ENCODE measurements at places on chromosomes 4 and X.

DNA sequence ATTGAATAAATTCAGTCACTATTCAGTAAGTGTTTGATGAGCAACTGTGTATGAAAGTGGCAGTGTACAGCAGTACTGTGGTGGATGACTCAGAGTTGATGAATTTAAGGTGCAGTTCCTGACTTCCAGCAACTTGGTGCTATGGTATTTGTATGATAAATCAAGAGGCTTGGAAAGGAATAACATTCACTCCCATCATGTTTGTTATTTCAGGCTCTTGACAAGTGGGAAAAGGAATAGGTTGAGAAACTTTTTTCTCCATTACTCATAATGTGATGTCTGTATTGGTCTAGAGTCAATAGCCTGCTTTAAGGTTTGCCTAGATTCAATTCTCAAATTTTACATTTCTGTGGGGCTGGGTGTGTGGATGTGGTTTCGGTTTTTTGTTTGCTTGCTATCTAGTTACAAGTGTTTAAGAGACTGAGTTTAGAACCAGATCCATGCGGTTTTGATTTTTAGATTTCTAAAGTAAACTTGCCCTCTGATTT, 35.1 kb upstream of the CYP2U1 start:
- no peak for DNase-seq

GRCh38 chr4:40446839-40447238, 111.7 kb downstream of the CHRNA9 start:
- no peak for DNase-seq

DNA sequence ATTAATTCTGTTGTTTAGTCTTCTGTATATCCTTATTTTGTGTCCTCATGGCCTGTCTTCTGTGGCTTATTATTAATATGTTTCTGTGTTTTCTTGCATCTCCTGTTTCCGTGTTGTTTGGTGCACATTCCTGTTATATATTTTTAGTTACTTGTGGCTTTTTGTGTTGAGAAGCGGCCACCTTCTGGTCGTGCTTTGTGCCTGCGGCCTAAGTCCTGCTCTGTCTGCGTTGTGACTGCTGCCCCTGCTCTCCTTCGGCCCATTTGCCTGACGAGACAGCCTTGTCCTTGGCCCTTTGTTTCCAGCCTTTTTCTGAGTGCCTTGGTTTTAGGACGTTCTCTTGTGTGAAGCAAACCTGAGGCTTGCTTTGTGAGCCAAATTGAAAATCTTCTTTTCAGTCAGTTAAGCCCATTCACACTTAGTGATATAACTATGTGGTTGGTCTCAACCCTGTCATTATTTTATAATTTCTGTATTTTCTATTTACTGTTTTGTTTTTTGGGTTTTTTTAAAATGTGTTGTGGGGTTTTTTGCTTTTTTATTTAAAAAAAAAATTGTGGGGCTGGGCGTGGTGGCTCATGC, 43.8 kb downstream of the TNIP2 start:
- no peak for DNase-seq

DNA sequence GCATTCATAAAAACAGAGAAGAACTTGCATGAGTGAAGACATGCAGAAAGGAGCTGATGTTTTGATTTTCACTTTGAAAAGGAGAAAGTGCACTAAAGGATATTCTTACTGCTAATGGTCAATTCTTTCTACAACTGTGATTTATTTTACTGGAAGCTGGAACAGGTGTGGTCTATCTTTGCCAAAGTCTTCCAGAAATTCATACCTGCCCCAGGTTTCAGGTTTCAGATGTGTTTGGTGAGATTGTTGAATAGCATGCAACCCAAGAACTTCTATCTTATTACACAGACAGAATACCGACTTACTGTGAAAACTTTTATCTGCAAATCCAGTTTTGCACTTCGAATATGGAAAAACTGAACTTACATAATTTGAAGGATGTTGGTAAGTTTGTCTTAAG, 388.3 kb downstream of the PDGFC start:
- no peak for DNase-seq

GRCh38 chr4:147626903-147627302, 9.7 kb downstream of the TMEM184C start:
- DNase-seq = no peak

Measured in activated T-cell treated with anti-CD3 and anti-CD28 coated beads for 48 hours (primary cell).